RKO (cell line): ENCODE measurements at places on chromosomes 16 and 17.
A peak's percentile ranks its signal among the peaks of the same experiment; 100 is the strongest.

DNA sequence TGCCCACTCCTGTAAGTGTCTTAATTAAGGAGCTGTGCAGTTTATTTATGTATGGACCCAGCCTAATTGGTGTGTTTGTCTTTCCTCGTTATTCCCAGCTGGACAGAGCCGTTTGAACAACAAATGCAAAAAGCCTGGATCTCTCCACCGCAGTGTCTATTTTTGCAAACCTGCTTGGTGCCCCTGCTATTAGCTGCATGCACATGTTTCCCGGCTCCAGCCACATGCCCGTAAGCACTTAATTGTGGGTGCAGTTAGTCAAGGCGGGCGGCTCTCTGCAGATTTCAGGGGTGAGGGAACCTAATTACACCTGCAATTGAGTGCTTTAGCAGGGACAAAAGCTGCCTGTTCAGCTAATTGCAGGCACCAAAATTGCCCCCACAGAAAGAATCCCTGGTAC, 74.0 kb upstream of the GSE1 start:
- no peak for DNase-seq

- no peak for DNase-seq
Observed at GRCh38 chr17:58330997-58331814, 2.6 kb upstream of the TSPOAP1 start.

GRCh38 chr17:11366272-11366850, 125.3 kb downstream of the SHISA6 start:
- no peak for DNase-seq

GRCh38 chr17:10130263-10130662, 68.1 kb downstream of the GAS7 start:
- no peak for DNase-seq

DNA sequence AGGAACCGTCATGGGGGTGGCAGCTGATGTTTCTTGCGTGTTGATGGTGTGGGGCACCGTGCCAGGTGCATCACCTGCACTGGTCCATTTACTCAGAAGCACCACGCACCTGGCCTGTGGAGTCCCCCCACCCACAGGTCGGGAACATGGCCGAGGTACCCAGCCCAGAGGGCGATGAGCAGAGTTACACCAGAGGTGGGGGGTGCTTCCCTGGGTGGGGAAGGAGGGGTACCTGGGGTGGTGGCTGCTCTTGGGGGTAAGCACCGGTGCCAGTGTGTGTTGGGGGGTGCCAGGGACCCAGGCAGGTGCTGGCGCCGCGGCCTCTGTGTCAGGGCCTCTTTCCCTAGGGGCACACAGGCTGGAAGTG, 5.0 kb upstream of the ZNF750 start:
- DNase-seq: no peak

- no peak for DNase-seq
Observed at GRCh38 chr17:73987395-73987794, 216.1 kb upstream of the RPL38 start.

DNA sequence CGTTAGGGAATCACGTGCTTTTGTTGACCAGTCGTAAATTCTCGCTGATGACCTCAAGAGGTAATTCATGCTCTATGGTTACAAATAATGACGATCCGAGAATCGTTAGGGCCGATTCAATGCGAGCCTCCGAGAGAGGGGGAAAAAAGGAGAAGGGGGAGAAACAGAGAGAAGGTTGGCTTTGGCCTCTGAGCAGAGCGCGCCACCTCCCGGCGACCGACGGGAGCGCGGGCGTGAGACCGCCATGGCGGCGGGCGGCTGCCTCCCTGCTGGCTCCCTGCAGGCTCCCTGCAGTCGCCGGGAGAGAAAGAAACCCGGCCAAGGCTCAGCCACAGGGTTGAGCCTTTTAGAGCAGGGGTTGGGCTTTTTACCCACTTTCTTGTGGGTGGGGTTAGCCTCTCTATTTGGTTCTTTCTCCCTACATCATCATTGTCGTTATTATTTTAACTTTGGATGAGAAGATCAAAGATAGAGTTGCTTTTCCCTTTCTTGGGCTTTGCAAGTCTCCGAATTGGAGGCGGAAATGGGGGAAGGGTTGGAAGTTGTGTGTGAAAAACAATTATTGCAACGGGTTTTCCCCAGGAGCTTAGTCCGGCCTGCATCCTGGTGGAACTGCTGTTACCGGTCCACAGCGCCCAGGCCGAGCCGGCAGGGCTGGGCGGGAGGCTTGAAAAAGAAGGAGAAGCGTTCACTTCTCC, 410 bp upstream of the HOXB5 start:
- DNase-seq: peak; percentile 52

- DNase-seq: peak; percentile 23
Observed at GRCh38 chr17:46943501-46944393, 20.8 kb downstream of the GOSR2 start.

- DNase-seq: no peak
Observed at GRCh38 chr16:72680732-72681131, 367.2 kb downstream of the ZFHX3 start.

GRCh38 chr17:33986566-33986965, 268.5 kb upstream of the CCL2 start:
- DNase-seq: no peak

- no peak for DNase-seq
Observed at GRCh38 chr16:73143576-73144422, 95.9 kb upstream of the ZFHX3 start.

- no peak for DNase-seq
Observed at GRCh38 chr16:57701759-57702371, 7.3 kb downstream of the DRC7 start.

DNA sequence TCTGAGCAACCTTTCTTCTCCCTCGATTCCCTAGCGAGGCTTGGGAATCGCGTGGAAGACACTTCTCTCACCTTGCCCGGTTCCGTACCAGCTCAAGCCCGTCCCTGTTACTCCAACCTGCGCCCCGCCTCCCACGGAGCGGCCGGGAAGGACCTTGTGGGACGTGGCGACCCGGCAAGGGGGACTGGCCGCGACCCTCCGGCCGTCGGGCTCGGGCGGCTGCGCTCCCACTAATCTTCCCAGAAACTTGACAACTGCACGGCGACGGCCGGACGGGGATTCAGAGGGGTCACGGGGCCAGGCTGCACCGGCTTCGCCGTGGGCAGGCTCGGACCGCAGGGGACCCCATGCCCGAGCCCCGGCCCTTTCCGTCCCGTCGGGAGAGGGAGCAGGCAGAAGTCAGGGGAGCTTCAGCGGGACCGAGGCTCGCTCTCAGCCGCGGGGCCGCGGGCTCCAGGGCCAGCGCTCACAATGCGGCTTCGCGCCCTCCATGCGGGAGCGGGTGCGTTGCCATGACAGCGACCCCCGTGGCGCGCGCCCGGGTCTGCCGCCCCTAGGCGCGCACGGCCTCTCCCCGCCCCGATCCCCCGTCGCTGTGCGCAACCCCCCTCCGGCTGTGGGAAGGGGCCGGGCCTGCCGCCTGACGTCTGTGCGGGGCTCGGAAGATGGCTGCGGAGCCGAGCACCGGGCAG, at the start of gene SGSM2:
TSS of gene SGSM2 (plus strand) at position 650 of the 692 bp plus-strand sequence. CDS start 188 bp downstream, outside the sequence.
- peak; percentile 51 for DNase-seq

- DNase-seq: peak; percentile 8
Observed at GRCh38 chr17:17511881-17512858, 16.0 kb upstream of the RASD1 start.
